ENCODE measurements at places on chromosomes 12 and 14.

DNA sequence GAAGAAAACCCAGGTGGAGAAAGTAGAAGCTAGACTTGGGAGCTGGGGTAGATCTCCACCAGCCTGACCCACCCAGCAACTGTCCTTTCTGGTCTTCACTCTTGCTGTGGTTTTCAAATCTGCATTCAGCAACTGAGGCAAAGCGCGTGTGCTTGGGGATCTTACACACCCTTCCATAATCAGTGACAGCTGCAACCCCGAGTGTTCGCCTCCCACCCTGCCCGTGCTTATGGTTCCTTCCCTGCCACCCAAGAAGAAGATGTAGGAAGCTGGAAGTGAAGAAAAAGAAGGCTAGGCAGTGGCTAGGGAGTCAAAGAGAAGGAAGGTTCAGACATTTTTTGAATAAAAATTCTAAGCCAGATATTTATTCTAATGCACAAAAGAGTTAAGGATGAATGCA is 162.6 kb upstream of the CCND2 start:
- DNase-seq = no peak

DNA sequence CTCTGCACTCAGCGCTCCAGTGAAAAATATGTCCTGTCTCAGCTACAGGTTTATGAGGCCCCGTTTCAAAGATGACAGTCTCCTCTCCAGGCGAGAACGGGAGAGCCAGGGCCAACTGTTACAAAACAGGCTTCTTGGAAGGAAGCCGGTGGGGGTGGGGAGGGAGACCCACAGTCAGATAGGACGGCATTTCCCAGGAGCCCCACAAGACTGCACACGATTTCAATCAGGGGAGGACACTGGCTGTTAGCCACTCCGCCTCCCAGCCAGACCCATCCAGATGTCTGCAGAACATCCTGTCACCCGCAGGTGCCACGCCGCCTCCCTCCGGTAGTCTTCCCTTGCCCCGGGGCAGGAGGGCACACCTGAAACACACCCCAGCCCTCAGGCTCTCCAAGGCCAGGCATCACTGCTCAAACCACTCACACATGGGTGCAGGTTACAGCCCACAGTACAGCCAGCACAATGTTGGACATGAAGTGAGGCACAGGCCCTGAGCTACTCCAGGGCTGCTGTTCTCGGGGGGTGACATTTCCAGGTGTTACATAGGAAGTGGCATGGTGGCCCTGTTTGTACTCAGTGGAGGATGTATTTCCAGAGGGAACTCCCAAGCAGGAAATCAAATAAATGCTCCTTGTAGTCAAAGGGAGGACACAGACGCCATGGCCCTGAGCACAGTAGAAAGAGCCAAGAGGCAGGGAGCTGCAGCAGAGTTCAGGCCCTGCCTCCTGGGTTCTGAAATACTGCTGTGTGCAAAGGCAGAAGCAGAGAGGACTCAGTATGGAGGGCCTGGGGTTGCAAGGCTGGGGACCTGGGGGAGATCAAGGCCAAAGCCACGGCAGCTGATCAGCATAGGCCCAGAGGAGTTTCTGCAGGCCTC is 138.1 kb downstream of the BCL11B start:
- no peak for DNase-seq

DNA sequence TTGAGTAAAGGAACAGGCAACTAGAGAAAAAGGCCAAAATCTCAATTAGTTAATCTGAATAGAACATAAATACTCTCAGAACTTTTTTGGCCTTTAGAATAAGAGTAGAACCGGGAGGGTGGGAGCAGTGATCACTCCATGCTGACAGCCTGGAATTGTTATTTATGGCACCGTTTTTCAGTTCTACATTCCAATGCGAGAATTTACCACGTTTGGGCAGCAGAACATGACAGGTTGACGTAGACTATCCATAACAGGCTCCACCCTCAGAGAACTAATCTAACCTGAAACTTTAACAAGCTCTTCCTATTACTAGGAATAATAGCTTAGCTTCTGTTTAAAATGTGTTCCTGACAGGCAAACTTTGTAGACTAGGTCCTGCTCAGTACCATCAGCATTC is 379.1 kb downstream of the SEC23A start:
- no peak for DNase-seq

DNA sequence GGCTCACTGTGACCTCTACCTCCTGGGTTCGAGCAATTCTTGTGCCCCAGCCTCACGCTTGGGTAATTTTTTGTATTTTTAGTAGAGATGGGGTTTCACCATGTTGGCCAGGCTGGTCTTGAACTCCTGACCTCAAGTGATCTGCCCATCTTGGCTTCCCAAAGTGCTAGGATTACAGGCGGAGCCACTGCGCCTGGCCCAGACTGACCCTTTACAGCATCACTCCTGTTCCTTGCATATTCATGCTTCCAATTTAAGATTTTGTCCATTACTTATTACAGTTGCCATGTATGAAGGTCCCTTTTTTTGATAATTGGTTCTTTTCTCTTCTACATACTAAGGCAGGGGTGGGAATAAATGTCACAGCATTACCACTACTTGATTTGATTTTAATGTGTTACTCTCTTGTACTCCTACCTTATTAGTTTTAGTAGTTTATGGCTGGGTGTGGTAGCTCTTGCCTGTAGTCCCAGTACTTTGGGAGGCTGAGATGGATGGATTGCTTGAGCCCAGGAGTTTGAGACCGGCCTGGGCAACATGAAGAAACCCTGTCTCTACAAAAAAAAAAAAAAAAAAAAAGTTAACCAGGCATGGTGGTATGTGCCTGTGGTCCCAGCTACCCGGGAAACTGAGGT is 46.9 kb downstream of the ADIPOR2 start:
- DNase-seq = no peak

GRCh38 chr12:80268924-80269749 is 169.8 kb downstream of the OTOGL start:
- peak; percentile 63 for DNase-seq

- no peak for DNase-seq
Measured at GRCh38 chr12:119613319-119613936, 19.9 kb downstream of the TMEM233 start.

GRCh38 chr14:95871531-95871930 is 5.1 kb upstream of the TUNAR start:
- DNase-seq = no peak

- DNase-seq = no peak
Measured at GRCh38 chr12:71708658-71709057, 22.8 kb downstream of the TMEM19 start.

GRCh38 chr14:87491816-87492215 is 501.2 kb downstream of the GALC start:
- DNase-seq = no peak

DNA sequence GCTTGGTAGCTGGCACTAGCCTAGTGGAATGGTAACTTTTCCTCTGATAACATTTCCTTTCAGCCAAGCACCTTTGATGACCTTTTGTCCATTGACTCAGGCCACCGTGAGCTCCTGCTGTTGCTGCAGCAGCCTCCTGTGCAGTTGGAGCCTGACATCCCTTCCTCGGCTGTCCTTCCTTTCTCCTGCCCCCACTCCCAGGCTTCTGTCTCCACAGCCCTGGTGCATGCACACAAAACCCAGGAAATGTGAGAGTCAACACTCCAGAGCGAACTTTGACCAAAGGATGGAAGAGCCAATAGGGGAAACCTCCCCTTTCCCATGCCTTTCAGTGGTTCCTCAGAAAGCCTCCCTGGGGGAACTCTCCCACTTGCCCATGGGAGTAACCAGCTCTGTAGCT is 115.0 kb downstream of the TMEM260 start:
- no peak for DNase-seq

DNA sequence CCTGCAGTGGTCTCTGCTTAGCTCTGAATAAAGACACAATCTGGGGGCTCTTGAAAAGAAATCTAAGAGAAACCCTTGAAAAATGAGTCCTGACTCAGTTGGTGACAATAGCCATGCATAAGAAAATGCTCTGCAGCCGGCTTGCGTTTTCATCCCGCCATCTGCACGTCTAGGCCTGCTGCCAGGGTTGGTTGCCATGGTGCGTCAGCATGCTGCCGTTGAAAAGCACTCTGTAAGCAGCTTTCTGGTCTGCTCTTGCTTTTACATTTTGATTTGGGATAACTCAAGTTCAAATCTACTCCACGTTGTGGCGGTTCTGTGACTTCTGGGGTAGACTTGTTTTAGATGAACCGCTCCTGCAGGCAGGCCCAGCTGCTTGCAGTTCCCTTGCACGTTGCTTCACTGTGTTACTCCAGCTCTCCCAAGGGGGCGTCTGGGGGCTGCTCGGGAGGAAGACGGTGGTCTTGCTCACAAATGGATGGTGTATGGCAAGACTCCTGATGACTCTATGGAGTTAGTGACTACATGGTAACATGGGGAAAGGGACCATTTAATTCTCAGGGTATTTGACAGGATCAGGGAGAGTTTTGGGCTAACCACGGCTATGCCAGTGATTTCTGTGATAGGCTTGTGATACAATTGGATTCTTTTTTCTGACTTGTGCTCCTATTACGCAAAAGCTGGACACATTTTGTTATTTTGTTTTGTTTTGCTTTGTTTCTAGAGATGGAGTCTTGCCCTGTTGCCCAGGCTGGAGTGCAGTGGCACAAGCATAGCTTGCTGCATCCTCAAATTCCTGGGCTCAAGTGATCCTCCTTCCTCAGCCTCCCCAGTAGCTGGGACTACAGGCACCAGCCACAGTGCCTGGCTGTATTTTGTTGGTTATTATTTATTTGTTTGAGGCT is 15.8 kb downstream of the WNT5B start:
- DNase-seq = no peak

DNA sequence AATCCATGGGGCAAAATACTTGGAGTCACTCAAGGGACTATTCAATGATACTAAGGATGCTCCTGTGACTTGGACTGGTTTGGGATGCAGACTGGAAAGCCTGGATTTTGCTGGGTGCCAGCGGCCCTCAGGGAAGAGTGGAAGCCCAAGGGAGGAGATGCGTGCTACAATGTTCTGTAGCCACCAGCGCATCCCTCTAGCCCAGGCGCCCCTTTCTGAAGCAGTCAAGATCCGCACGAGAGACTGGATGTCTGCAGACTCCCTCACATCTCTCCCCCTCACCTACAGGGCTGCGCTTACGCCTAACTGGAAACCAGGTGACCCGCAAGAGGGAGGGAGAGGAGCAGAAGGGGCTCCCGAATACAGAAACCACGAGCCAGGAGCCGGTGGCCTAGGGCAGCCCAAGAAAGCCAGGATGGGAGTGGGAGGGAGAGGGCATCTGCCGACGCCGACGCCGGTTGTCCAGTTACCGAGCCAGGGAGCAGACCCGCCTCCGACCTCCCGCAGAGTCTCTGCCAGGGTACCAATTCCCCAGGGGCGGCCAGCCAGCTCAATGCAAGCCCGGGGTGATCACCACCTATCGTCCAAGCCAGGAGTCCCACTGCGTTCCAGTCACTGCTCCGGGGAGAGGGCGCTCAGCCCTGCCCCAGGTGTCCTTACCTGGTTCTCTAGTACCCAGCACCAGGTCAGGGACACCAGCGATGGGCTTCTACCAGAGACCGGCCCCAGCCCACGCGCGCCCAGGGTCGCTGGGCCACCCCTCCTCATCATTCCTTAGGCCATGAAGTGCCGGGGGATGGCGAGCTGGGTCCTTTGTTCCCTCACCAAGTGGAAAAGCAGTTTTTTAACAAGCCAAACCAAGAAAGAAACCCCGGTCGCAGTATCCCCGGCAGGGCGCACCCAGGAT is 1.2 kb downstream of the NTN4 start:
- DNase-seq = no peak

DNA sequence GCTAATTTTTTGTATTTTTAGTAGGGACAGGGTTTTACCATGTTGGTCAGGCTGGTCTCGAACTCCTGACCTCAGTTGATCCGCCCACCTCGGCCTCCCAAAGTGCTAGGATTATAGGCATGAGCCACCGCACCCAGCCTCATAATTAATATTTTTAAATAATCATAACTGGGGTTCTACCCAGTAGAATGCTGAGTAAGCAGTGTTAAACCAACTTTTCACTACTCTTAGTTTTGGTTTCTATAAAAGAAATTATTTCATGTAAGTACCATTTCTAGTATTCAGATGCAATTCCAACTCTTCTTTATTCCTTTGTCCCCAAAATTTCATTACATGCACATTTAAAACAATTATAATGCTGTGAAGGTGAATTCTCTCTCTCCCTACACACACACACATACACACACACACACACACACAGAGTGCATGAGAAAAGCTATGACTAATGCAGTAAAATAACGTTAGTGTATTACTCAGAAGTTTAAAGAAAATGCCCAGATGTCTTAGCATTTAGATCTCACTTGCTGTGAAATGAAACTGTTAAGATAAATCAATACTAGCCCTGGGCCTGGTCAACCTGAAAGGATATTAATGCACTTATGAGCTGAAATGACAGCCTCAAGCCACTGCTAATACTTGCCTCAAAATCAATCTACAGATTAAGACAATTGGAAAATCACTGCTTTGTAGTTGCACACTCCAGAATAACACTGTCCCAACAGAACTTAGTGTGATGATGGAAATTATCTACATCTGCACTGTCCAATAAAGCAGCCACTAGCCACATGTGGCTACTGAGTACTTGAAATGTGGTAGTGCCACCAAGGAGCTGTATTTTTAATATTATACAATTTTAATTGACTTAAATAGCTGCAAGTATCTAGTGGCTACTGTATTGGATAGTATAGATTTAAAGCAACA is 36.0 kb downstream of the PTPN21 start:
- peak; percentile 40 for DNase-seq

- no peak for DNase-seq
Measured at GRCh38 chr12:120688527-120689071, 1.6 kb downstream of the MLEC start.

All from AG04449 (cell line).